ENCODE measurements at places on chromosomes 4 and X.

DNA sequence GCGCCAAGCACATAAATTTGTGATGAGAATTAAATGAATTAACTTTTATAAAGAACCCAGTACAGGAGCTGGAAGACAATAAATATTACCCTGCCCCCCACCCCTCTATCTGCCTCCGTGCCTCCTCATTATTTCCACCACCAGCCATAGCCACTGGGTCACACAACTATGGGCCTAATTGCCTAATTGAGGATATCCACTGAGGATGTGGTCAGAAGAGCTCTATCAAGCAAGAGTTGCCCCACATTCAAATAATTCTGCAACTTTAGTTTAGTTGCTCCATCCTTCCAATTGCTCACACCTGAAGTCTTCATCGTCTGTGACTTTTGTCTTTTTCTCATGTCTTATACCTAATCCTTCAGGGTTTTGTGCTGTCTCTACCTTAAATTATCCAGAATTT, 9.5 kb upstream of the CXCL8 start:
- no peak for DNase-seq

GRCh38 chrX:13357925-13358324, 38.1 kb upstream of the ATXN3L start:
- peak; percentile 81 for DNase-seq

GRCh38 chr4:60531776-60532379, 668.2 kb upstream of the ADGRL3 start:
- DNase-seq = no peak

DNA sequence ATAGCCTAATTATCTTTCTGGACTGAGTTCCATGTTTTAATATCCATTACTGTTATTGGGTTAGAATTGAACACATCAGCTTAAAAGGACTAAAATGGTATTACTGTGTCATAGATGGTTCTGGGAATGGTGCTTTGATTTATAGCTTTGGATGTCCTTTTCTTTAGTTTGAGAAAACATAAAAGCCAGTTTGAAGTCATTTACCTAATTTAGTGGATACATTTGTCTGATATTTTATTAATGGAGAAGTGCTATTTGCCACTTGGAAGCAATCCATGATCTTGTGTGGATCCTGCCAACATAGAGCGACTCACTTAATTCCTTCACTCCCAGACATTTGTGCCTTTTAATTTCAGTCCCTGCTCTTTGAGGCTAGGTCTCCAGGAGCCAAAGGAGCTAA, 212.4 kb upstream of the PACRGL start:
- no peak for DNase-seq

DNA sequence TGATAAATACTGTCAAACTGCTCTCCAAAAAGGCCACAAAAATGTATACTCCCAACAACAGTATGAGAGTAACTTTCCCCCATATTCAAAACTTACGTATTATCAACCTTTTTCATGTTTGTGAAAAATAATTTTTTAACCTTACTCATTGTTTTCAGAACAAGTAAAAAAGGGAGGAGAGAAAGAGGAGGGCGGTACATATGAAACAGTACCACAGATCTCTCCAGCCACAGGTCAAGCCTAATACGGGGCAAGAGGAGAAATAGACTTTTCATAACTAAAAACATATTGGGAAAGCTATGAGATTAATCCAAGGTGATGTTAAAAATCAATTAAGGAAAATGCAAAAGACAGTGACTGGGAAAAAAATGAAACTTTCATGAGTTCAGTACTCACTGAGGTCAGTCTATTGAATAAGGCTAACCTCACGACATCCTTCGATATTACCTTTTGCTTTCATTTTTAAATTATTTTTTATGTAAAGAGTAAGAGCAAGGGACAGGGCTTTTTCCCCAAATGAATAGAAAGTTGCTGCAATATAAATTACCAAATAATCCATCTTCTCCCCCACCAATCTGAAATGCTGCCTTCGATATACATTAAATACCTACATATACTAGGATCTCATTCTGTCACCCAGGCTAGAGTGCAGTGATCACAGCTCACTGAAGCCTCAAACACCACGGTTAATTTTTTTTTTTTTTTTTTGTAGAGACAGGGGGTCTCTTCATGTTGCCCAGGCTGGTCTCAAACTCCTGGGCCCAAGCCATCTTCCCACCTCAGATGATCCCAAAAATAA, 25.3 kb downstream of the FBXW7 start:
- no peak for DNase-seq

Measured in NCI-H69 (cell line).